ENCODE measurements at places on chromosomes 5 and 9.

DNA sequence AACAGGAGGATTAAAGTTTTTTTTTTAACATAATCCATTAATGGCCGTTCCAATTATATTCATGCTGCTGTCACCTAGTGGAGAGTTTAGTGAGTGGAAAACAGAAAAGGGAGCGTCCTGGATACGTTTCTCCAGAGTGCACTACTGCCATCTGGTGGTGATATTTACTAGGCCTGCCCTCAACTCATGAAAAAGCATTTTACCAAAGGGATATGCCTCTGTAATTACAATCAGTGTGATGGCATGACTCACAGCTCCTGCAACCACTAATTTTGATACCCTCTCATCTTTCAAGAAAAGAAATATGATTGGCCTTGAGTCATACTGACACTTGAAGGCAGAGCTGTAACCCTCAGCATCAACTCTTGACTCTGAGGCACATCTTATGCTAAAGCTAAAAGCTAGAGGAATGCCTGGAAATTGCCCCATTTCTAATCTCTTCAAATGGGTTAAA is 20.1 kb downstream of the MINAR2 start:
- DNase-seq: no peak

- DNase-seq: no peak
These were observed 173.1 kb upstream of the ANKRD55 start for GRCh38 chr5:56406221-56406620.

DNA sequence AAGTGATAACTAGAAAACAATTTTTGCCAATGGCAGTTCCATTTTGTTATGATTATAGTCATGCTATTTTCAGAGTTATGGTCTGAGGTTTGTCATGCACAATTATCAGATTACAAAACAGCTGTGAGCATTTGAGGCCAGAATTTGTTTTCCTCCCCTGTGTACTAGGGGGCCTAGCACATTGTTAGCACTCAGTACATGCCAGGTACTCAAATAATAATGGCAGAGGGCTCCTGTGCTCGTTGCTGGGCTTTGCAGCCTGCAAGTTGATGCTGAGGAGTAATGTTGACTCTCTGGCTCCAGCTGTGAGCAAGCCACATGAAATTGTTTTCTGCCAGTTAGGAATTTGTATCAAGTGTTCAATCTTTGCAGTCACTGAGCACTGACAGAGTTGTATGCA is 6.9 kb downstream of the DNAI1 start:
- no peak for DNase-seq

GRCh38 chr5:54457094-54457862 is 1.8 kb downstream of the HSPB3 start:
- no peak for DNase-seq
